Neural progenitor cell (in vitro differentiated cells): ENCODE measurements at places on chromosomes 13 and 19. TPM values are rescaled to one million over a fixed set of nuclear protein-coding genes. Genes with fewer than 3 reads are reported as not detected.

Gene FUT1
- total RNA-seq, result 2.9 and 5.1 TPM in 2 replicates

Gene SIGLEC5
- total RNA-seq, result not detected in 2 replicates

Gene LRRC4B
- total RNA-seq, result 12.0 and 54.6 TPM in 2 replicates

Gene ZFR2
- 8.9 and 20.4 TPM in 2 replicates for total RNA-seq

Gene FCHO1
- total RNA-seq, result 15.5 and 29.8 TPM in 2 replicates

- no peak for DNase-seq
- no peak overlapping the region for H3K4me3 ChIP-seq
- no peaks in the 10 kb centered on the region for H3K36me3 ChIP-seq
These were observed 101.8 kb upstream of the UBL3 start for GRCh38 chr13:29952245-29952644.

- H3K36me3 ChIP-seq, result no peaks in the 10 kb centered on the region
- no peak overlapping the region for H3K27ac ChIP-seq
- peak; percentile 57 for DNase-seq
- peak overlapping the region; percentile 99 for H3K4me3 ChIP-seq
- no peaks in the 10 kb centered on the region for H3K27me3 ChIP-seq
These were observed 665 bp downstream of the VASP start for GRCh38 chr19:45507872-45508416.

DNA sequence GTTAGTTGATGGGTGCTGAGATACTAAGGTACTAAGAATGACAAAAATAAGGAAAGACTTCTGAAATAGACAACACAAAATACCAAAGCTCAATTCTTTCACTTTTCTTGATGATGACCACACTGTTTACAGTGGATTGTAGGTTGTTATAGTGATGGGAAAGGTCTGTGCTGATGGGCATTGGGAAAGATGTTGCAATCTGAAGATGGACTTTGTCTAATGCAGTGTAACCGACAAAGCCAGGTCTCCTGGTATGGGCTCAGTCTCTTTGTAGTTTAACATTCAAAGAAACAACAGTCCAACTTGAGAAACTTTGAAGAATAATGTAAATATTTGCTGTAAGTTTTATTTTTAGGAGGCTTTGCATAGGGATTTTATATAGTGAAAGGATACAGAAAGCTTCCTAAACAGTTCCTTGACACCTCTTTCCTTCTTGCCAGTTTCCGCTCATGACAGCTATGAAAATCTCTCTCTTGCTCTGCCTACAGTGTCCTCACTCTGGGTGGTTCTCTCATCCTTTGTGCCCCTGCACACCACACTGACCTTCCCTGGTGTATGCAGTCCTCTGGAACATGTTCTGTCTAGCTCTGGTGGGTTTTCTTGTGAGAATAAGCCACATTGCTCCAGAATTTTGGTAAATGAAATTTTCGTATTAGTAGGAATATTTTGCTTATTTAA, 172.2 kb downstream of the KCNRG start:
- no peaks in the 10 kb centered on the region for H3K27me3 ChIP-seq
- no peak overlapping the region for H3K27ac ChIP-seq
- no peak for DNase-seq
- no peak overlapping the region for H3K4me3 ChIP-seq
- H3K36me3 ChIP-seq, result no peaks in the 10 kb centered on the region

- peak overlapping the region; percentile 96 for H3K27ac ChIP-seq
- no peaks in the 10 kb centered on the region for H3K27me3 ChIP-seq
- H3K36me3 ChIP-seq, result no peaks in the 10 kb centered on the region
- peak overlapping the region; percentile 66 for H3K4me3 ChIP-seq
- H3K4me1 ChIP-seq, result peaks cover 12% of the 10 kb centered on the region
- peak; percentile 91 for DNase-seq
These were observed 1.5 kb upstream of the MYADM start for GRCh38 chr19:53865918-53866864.

- H3K36me3 ChIP-seq, result no peaks in the 10 kb centered on the region
- H3K27ac ChIP-seq, result no peak overlapping the region
These were observed 371.8 kb downstream of the SLITRK6 start for GRCh38 chr13:85427416-85427815.

GRCh38 chr13:100835695-100836094, 161.1 kb upstream of the TMTC4 start:
- H3K4me3 ChIP-seq, result no peak overlapping the region
- no peaks in the 10 kb centered on the region for H3K4me1 ChIP-seq
- H3K27ac ChIP-seq, result no peak overlapping the region
- no peak for DNase-seq
- no peaks in the 10 kb centered on the region for H3K27me3 ChIP-seq
- H3K36me3 ChIP-seq, result no peaks in the 10 kb centered on the region

DNA sequence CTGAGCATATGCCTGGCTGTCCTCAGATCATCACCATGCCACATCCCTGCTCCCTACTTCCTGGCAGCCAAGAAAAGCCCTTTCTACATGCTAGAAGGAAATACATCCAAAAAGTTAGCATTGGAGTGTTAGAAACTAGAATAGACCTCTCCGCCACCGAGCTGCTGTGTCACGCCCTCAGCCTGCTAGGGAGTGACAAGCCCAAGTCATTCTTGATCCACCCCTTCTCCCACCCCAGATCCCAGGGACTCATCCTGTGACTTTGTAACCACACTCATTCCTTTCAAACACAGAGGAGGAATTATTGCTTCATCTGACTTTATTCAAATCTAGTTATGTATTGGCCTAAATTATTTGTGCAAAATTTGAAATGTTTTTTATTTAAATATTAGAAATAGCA, 45.3 kb downstream of the POLR1D start:
- no peak overlapping the region for H3K27ac ChIP-seq
- H3K36me3 ChIP-seq, result peaks cover 4% of the 10 kb centered on the region
- no peaks in the 10 kb centered on the region for H3K27me3 ChIP-seq
- no peak overlapping the region for H3K4me3 ChIP-seq
- DNase-seq, result no peak

DNA sequence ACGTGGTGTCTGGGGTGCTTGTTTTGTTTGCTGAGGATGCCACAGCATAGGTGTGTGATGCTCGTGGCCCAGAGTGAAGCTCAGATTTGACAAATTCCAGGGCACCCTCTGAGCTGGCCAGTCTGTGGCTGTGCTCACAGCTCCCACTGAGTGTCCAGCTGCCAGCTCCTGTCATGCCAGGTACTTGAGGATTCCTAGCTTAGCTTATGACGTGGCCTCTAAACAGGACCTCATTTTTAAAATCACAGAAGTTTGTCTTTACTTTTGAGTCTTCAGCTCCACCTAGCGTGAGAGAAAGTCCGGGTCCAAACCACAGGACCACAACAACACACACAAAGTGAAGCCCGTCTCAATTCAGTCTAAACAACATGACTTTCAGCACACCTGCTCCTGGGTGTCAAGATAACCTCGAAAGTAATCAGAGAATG, 117.3 kb downstream of the RAB20 start:
- no peaks in the 10 kb centered on the region for H3K27me3 ChIP-seq
- no peak overlapping the region for H3K27ac ChIP-seq
- no peaks in the 10 kb centered on the region for H3K36me3 ChIP-seq
- H3K4me3 ChIP-seq, result no peak overlapping the region
- no peak for DNase-seq

DNA sequence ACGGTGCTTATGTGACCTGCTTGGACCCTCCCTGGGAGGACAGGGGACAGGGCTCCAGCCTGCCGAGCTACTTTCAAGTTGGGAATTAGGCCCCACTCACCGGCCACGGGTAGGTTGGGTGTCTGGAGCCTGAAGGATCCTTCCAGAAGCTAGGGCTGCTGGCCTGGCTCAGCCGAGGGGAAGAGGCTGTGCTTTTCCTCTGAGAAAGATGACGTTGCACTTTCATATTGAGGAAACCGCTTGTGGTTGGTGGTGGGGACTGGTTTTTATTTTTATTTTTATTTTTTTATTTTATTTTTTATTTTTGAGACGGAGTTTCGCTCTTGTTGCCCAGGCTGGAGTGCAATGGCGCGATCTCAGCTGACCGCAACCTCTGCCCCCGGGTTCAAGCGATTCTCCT, at the start of gene TMEM150B:
Gene TMEM150B (minus strand): TSS at position 170 of the 400 bp plus-strand sequence. CDS start 4,305 bp downstream, outside the sequence.
- no peak within 1 kb of the TSS for H3K27ac ChIP-seq
- no peaks in the 10 kb centered on the region for H3K4me1 ChIP-seq
- DNase-seq, result no peak
- H3K36me3 ChIP-seq, result no peaks in the 10 kb centered on the region
- H3K4me3 ChIP-seq, result no peak within 1 kb of the TSS

- H3K27me3 ChIP-seq, result no peaks in the 10 kb centered on the region
- H3K4me1 ChIP-seq, result no peaks in the 10 kb centered on the region
- H3K36me3 ChIP-seq, result no peaks in the 10 kb centered on the region
- DNase-seq, result no peak
- H3K27ac ChIP-seq, result no peak overlapping the region
These were observed 3.2 kb downstream of the ZNF562 start for GRCh38 chr19:9671655-9672054.
